ENCODE measurements at places on chromosomes 12 and 14.

- no peak for DNase-seq
Measured at GRCh38 chr14:24996930-24997725, 52.8 kb downstream of the STXBP6 start.

GRCh38 chr12:48193623-48194022, 9.5 kb downstream of the OR10AD1 start:
- no peak for DNase-seq

DNA sequence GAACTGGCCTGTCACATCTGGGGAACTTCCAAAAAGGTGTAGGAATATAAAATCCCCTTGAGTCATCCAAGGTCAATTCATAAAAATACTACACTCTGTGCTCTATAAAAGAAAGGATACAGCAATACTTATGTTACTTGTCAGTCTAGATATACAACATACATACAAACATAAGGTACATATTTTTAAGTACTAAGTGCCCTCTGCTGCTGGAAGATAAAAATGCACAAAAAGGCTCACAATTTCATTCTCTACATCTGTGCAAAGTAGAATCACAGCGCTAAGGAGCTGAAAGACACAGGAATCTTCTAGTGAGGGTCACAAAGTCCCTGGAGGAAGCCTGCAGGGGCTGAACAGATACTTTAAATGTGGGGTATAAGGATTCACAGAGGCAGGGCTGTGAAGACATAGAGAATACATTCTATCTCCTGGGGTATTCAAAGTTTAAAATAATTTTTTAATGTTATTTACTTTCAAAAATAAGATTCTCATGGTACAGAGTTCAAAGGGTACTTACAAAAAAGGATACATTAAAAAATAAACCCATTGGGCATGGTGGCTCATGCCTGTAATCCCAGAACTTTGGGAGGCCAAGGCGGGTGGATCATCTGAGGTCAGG, 10.2 kb upstream of the GOLGA5 start:
- DNase-seq, result peak; percentile 83

DNA sequence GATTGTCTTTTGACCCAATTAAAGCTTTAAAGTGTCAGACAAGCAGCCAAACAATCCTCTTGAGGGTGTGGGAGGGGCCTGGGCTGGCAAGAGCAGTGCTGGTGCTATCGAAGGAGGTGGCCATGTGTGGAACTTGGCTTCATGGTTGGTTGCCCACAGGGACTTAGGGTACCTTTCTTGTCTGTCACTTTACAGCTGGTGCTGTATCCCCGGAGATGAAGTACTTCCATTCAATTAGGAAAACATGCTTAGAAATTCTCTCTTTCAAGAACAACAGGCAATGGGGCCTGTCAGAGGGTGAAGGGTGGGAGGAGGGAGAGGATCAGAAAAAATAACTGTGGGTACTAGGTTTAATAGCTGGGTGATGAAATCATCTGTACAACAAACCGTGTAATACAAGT, 86.5 kb downstream of the DAAM1 start:
- peak; percentile 59 for DNase-seq

DNA sequence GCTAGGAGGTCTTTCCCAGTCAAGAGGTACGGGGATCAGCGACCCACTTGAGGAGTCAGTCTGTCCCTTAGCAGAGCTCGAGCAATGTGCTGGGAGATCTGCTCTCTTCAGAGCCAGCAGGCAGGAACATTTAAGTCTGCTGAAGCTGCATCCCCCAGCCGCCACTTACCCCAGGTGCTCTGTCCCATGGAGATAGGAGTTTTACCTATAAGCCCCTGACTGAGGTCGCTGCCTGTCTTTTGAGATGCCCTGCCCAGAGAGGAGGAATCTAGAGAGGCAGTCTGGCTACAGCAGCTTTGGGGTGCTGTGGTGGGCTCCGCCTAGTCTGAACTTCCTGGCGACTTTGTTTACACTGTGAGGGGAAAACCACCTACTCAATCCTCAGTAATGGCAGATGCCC, 874.9 kb upstream of the FLRT2 start:
- DNase-seq, result no peak

- DNase-seq, result no peak
Measured at GRCh38 chr12:126419131-126419530, 1353.9 kb downstream of the AACS start.

DNA sequence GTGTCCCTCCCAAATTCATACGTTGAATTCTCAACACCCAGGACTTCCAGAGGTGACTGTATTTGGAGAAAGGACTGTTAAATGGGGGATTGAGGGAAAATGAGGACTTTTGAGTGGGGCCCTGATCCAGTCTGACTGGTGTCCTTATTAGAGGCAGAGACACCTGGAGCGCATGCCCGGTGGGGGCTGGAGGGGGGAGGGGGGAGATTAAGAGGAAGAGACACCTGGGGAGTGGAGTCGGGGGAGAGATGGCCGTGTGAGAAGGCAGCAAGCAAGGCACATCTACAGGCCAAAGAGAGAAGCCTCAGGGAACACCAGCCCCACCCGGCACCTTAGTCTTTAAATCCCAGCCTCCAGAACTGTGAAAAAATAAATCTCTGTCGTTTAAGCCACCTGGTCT, 209.7 kb downstream of the SLC41A2 start:
- DNase-seq, result no peak

DNA sequence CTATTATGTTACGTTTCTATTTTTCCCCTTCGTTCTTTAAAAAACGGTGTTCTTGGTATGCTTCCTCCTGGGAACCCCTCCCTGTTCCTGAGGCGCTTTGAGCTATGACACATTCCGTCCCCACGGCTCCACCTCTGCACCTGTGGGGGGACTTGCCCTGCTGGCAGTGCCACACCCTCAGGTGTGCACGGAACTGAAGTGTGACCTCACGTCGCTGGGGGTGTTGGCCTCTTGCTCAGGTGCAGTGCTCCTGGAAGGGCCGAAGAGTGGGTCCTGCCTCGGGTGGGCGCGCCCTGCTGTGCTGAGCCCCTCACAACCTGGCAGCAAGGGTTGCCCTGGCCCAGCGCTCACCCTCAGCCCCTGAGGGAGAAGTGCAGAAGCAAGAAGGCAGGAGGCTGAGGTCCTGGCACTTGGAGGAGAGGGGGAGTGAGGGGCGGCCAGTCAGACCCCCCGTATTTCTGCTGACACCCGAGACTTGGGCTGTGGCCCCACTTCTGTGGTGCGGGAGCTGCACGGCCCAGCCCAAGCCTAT, 4.9 kb downstream of the AMN start:
- DNase-seq, result no peak

GRCh38 chr14:50362764-50363713, 33.6 kb downstream of the CDKL1 start:
- peak; percentile 17 for DNase-seq

GRCh38 chr14:24368562-24369252, 723 bp downstream of the NFATC4 start:
- peak; percentile 77 for DNase-seq

DNA sequence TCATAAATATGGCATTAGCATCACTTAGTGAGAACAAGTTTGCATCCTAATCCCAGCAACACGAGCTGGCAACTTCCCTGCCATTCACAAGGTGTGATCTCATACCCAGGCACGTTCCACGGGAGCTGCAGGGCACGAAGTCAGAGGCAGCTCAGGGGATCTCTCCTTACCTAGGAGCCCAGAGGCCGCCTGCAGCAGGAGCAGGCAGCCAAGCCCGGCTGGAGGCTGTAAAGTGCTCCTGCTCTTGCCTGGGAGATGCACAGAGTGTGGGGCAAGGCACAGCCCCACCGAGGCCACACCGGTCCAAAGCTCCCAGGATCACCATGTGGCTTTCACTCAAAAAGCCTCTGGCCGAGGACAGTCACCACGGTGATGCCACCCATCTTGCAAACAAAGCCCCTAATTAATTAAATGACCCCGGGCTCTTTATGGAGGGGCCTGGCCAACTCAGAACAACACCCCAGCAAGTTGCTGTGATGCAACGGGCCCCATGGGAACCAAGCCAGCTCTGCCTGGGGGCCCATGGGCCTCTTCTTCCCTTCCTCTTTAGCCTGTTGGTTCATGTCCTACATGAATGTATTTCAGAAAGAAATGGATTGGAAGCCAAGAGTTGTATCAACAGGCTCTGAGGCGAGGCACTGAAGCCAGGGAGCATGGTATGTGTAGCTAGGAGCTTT, 26.5 kb downstream of the NUAK1 start:
- DNase-seq, result no peak

GRCh38 chr12:18262514-18262913, 1.2 kb downstream of the PIK3C2G start:
- DNase-seq, result no peak

DNA sequence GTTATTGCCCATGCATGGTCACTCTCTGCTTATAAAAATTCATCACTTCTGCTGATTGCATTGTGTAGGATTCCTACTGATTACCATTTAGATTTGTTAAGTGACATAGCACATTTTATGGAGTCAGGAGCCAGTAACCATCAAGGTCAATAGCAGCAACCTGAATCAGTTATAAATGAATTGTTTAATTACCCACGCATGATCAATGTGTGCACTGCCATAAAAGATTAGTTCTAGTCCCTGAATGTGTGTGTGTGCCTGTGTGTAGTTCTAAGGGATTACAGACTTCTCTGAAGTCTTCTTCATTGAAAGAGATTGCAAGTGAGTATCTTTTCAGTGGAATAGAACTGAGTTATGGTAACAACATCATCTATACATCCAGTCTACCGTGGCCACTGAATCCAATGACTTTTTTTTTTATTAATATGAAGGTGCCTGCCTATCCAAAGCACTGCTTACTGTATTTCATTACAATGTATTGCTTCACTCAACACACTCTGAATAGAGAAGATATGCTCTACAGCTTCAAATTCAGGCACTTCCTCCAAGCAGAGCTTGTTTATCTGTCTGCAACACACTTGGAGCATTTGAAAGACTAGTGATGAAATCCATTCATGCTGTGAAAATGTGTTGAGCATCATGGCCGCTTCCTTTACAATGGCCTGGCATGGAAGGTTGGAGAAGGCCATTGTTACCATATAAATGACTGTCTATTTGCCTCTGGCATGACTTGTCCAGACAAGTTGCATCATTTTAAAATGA, 381.7 kb downstream of the DIO2 start:
- DNase-seq, result no peak

GRCh38 chr14:72033365-72033764, 101.1 kb downstream of the RGS6 start:
- no peak for DNase-seq

GRCh38 chr14:99872786-99873440, 79.7 kb downstream of the EML1 start:
- no peak for DNase-seq

GRCh38 chr14:31241450-31242114, 34.0 kb upstream of the HECTD1 start:
- no peak for DNase-seq

DNA sequence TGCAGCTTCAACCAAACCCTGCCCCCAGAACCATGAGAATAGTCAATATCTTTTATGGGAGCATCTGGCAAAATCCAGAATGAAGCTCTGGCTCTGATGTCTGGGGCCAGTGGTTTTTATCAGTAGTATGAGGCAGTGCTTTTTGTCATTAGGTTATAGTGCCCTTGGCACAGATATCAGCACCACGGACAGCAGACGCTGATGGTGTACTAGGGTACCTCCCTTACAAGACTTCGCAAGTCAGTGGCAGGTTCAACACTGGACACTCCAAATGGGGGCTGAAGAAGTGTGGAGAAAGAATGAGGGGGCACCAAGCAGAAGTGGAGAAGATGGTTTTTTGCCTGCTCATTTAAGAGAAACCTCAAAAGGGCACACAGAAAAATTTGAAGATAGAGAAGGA, 68.2 kb upstream of the E2F7 start:
- DNase-seq, result peak; percentile 43

DNA sequence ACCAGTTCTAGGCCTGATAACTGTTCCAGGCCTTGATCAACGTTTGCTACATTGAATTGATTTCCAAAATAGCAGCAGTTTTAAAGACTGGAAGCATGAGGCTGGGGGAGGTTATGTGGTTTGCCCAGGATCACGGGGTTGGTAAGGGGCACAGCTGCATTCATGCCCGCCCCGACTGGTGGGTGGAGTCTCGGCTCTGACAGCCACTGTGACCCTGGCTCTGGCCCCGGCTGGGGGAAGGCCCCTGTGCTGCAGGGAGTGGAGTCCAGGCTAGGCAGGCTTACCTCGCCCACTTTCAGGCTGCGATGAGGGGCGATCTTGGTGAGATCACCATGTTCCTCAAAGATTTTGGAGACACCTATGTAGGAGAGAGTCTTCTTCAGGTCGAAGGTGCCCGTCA, 13.3 kb upstream of the SERPINA9 start:
- no peak for DNase-seq

- peak; percentile 33 for DNase-seq
Measured at GRCh38 chr14:20247646-20248246, 8.7 kb downstream of the OR11H4 start.

DNA sequence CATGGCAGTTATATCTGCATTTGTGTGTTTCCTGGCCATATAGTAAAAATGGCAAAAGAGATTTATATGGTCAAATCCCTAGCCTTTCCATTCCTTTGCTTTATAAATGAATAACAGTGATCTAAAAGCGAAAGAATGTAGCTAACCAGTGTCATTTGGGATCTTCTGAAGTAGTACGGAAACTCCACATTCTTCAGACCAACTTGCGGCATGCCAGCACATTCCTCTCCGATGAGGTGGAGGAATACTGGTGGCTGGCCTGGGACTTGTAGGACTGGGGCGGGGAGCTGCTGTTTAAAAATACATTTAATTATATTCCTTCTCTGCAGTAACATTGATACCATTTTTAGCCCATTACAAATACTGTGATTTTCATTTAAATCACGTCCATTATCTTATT, 85.3 kb downstream of the SAMD4A start:
- no peak for DNase-seq

DNA sequence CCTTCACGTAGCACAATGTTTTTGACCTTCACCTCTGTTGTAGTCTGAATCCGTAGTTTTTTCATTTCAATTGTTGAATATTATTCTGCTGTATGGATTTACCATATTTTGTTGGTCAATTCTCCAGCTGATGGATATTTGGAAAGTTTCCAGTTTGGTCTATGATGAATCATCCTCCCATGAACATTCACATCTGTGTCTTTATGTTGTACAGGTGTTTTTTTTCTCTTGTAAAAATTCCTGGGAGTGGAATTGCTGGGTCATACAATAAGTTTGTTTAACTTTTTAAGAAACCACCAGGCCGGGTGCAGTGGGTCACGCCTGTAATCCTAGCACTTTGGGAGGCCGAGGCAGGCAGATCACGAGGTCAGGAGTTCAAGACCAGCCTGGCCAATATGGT, 36.7 kb upstream of the GNG2 start:
- DNase-seq, result no peak

GRCh38 chr12:51977320-51977753, 25.8 kb downstream of the ACVR1B start:
- DNase-seq, result no peak

DNA sequence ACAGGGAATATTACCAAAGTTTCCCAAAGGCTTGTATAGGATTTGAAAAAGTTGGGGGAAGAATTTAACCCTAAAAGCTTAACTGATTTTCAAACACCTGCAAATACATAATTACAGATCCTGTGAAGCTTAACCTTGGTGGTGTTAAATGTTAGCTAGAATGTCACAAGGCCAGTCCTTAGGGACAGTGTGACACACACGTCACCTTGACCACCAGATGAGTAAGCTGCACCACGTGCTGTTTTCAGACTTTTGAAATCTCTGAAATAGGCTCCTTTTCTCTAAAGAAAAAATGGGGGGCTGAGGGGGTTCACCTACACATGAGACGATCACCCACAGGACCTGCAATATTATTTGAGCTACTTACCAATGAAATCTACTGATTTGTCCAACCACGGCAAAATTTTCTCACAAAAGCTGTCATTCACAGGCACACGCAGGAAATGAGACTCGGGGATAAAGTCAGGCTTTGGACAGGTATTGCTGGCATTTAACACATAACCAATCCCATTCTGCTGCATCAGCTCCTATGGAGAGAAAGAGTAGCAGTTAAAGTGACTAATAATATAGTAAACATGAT, 75.9 kb downstream of the DUSP16 start:
- DNase-seq, result no peak

Measured in NAMALWA (cell line).